Iris pigment epithelial cell (primary cell): ENCODE measurements at places on chromosomes 2 and 18.
A peak's percentile ranks its signal among the peaks of the same experiment; 100 is the strongest.

DNA sequence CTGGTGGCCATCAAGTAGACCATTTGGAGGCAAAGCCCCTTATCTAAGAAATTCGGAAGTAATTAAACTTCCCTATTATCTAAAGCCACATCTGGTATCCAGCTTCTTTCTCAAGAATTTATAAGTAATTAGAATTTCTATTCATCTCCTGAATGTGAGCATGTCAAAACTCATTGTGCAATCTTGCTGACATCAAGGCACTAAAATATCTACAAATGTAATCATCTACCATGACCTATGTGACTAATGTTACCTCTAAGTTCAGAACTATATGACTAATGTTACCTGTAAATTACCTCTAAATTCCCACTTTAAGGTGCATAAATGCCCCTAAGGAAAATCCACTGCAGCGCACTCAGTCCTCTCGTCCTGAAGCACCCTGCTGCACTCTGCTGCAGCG, 773.0 kb downstream of the CPS1 start:
- DNase-seq = no peak

GRCh38 chr2:85719609-85720240, 25.6 kb downstream of the GNLY start:
- no peak for DNase-seq

- DNase-seq = peak; percentile 77
These were observed 118.2 kb downstream of the SPTBN1 start for GRCh38 chr2:54574107-54574859.

- DNase-seq = no peak
These were observed 36.5 kb upstream of the ST3GAL5 start for GRCh38 chr2:85925216-85925671.

- DNase-seq = no peak
These were observed 839.5 kb upstream of the FANCL start for GRCh38 chr2:59080451-59081181.

DNA sequence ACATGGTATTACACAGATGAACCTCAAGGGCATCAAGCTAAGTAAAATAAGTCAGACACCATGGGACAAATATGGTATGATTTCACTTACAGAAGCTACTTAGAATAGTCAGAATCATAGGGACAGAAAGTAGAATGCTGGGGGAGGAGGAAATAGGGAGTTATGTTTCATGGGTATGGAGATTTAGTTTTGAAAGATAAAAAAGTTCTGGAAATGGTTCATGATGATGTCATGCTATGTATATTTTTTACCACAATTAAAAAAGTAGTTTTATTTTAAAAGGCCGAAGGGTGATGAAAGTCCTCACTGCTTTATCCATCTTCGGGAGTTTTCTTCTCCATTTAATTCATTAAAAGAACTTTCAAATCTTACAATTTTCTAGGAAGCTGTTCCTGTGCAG, 181.9 kb downstream of the CALCRL start:
- peak; percentile 9 for DNase-seq

DNA sequence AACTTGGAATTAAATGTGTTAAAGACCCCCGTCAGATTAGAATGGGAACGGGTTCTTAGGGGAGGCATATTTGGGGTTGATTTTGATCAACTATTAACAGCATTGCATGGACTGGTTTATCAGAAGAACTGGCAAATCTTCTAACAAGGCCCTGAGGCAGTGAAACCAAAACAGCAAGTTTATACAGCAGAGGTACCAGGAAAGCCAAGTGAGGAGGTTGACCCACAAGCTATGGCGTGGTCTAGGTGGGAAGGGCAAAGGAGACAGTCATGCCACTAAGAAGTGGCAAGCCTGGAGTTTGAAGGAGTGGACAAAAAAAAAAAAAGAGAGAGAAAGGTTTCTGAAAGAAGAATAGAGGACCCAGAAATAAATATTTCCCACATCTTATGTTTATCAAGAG, 187.0 kb downstream of the MREG start:
- no peak for DNase-seq

GRCh38 chr2:136067459-136067858, 50.5 kb downstream of the CXCR4 start:
- no peak for DNase-seq

GRCh38 chr2:149719695-149720094, 132.1 kb upstream of the MMADHC start:
- DNase-seq = no peak

DNA sequence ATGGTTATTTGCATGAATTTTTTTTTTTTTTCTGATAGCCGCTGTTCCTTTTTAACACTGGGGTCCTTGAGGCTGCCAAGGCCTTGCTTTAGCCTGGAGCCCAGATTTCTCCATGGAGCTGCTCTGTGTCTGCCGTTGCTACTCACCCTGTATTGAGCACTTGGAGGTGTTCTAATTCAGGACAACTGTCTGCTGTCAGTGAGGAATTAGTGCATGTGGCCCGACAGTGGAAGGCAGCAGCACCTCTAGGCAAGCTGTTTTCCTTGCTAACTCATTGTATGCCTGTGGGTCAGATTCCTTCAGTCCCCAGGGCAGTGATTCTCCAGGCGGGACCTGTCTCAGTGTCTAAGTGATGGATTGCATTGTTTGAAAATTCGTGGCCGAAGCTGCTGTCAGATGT, 147.7 kb upstream of the DPP10 start:
- no peak for DNase-seq

DNA sequence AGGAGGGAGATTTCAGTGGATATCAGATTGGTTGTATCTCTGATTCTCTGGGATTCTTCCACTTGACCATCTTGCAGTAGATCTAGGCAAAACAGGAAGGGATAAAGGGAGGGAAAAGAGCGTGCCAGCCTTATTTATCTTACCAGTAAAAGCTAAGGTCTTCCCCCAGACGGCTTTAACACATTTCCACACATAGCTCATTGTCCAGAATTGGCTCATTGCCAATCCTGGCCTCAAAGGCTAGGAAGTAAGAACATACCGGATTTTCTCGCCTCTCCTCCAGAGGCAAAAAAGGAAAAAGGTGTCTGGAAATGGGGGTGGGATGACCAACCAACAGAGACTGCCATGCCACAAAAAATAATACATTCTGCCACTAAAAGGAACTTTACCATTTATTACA, 411.6 kb upstream of the NRP2 start:
- no peak for DNase-seq

DNA sequence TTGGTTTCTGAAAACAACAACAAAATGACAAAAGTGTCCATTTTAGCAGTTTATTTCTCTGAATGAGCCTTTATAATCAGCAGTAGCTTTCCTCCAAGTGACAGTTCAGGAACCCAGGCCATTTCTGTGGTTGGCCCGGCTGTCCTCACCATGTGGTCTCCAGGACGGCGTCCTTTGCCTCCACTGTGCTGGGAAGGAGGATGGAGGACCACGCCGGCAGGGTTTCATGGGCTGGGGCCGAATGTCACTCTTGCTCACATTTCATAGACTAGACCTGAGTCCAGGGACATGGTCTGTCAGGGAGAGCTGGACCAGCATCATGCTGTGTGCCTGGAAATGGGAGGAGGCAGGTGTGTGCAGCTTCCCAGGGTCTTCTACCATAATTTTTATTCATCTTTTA, 50.9 kb downstream of the ARHGEF4 start:
- DNase-seq = no peak

DNA sequence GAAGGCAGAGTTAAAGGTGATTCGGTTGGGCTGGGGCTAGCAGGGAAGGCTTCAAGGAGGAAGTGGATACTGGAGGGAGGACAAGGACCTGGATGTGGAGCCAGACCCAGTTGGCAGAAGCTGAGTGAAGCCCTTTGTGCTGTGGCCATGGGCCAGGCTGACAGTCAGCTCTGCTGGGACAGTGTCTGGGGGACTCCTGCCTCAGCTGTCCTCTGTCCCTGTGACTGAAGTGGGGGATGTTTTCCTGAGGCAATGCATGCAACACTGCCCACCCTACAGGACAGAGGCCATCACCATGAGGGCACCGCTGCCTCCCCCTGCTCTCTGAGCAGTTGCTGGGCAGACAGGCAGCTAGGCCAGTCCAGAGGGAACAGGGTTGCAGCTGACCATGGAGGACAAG, 40.0 kb downstream of the ST8SIA5 start:
- DNase-seq = no peak

GRCh38 chr2:125745514-125745913, 910.4 kb upstream of the GYPC start:
- DNase-seq = peak; percentile 1

GRCh38 chr2:30847329-30847728, 40.1 kb upstream of the CAPN13 start:
- no peak for DNase-seq

DNA sequence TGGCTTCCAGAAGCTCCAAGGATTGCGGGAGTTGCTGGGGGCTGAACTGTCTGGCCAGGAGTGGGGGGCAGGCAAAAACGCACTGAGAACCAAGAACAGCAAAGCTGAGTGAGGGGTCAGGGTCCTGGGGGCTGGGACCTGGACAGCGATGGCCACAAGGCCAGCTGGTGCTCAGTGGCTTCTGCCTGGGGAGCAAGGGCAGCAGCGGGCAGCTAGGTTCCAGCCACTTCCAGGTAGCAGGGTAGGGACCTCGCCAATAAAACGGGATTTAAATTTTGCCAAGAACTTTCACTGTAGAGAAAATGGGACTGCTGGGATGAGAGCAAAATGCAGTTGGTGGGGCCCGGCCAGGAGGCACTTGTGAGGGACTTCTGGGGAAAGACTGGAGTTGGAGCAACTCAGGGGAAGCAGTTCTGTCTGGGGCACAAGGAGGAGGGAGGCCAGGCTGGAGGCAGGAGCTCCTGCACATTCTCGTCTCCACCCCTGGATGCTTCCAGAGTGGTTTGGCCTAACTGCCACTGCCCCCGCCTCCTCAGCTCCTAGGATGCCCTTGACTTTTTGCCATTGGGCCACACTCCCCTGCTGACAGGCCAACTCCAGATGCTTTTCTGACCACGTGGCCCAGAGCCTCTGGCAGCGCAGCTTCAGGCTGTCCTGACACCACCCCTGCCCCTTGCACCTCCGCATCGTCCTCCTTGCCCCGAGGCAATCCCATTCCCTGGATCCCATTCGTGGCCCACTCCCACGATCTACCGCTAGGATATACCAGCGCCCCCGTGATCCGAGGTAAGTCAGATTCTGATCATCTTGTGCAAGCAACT, 5.5 kb upstream of the CCDC74A start:
- DNase-seq = no peak

GRCh38 chr2:216791303-216791702, 68.6 kb downstream of the TNP1 start:
- DNase-seq = no peak

DNA sequence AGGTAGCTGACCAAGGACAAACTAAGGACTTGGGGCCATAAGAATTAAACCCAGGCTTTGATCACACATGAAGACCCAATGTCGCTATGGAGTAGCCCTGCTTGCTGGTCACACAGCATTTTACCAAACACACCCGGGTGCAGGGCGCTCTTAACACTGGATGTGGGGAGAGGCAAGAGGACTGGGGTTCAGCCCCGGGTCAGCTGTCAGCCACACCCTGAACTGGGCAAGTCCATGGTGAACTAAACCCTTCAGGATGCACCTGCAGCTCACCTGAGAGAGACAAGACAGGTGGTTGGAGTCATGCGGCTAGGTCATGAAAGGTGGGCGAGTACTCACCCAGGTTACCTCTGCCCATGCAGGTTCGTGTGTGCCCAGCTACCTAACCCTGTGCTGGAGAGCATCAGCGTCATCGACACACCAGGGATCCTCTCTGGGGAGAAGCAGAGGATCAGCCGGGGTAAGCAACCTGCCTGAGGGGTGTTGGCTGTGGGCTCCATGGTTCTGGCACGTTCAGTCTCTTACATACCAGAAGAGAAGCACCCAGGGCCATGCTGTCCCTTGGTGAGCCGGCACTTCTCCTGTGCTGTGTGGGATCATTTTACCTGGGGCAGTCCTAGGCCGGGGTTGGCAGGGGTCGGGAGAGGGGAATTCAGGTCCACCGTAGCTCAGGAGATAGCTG, 15.2 kb downstream of the EHD3 start:
- no peak for DNase-seq

DNA sequence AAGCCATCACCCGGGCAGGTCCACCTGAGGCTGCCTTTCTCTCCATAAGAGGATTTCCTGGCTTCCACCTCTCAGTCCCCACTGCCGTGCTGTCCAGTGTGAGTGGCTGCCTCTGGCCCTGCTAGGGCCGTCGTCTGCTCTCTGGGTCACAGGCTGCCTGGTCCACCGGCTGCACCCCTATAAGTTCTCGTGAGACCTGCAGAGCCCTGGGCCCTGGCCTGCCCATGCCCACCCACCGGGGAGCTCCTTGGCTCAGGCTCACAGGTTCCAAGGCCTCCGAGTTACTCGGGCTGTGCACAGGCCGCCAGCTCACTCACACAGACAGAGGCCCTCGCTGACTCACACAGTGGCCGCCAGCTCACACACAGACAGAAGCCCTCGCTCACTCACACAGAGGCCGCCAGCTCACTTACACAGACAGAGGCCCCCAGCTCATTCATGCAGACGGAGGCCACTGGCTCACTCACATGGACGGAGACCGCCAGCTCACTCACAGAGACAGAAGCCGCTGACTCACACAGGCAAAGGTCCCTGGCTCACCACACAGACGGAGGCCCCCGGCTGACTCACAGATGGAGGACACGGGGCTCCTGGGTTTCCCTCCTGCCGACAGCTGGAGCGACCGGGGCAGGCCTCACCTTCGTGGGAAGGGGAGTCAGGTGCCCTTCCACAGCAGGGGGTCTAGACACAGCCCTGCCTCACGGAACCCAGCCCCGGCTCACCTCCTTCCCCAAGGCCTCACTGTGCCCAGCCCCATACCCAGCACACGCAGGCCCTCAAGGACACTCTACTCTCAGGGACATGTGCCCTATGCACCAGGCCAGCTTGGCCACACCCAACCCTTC, 334.1 kb upstream of the MYT1L start:
- peak; percentile 65 for DNase-seq

DNA sequence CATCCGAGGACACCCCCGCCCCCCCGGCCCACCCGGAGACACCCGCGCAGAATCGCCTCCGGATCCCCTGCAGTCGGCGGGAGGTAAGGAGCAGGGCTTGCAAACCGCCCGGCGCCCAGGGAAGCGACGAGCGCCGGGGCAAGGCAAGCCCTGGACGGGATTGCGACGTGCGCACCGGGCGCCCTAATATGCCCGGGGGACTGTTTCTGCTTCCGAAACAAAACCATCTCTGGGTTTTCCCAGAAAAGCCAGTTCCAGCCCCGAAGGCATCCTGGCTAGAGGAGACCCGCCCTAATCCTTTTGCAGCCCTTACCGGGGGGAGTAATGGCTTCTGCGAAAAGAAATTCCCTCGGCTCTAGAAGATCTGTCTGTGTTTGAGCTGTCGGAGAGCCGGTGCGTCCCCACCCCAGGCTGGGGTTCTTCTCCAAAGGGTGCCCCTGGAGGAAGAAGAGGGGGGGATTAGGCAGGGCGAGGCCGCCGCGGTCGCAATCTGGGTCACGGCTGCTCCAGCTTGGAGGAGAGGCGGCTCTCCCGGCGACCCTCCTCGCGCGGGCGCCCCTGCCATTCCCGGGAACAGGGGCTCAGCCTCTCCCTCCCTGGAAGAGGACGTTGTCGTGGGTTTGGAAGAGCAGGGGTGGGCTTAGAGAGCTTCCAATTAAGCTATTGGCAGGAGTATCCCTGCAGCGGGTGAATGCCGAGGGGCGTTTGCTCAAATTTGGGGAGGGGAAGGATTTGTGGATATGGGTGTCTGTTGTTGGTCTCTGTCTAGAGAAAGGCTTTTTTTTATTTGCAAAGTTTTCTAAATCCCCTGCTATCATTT, 521 bp downstream of the MYCN start:
- DNase-seq = peak; percentile 3
